ENCODE measurements at places on chromosomes 11 and 22.

DNA sequence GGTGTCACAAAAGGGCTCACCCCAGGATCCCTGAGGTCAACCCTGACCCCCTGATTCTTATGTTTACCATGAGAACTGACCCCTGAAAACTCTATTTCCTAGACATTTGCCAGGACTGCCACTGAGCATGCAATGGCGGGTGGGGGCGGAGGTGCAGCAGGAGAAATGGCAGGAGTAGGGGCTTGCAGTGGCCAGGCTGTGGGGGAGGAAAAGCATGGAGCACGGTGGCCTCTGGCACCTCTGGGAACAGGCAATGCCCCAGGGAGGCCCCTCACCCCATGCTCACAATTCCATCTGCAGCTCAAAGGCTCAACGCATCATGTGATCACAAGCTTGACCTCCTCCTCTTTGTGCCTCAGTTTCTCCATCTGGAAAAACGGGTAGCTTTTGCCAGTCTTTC lies 46.5 kb upstream of the FGF3 start:
- ATAC-seq, result no peak

- no peak for ATAC-seq
These were observed 45.5 kb upstream of the MICAL2 start for GRCh38 chr11:12064954-12065280.

DNA sequence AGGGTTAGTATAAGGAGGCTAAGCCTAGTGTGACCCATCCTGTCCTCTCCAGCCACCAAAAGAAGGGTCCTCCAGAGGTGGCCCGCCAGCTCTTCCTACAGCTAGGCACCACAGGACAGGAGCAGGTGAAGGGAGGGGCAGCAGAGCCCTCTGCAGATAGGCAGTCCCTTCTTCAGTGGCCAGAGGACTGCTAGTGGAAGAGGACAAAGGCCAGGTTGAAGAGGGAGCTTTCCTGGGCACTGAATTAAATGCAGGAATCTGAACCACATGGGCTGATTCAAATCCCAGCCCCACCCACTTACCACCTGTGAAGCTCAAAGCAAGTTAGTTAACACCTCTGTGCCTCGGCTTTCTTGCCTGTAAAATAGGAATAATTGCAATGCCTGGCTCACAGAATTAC lies 409.5 kb downstream of the NXPE2 start:
- ATAC-seq, result no peak

- no peak for ATAC-seq
These were observed 86.3 kb upstream of the AMOTL1 start for GRCh38 chr11:94681852-94682251.

Measured in motor neuron (in vitro differentiated cells).